ENCODE measurements at places on chromosomes 5 and 9. TPM values are rescaled to one million over a fixed set of nuclear protein-coding genes. Genes with fewer than 3 reads are reported as not detected.

RASGEF1C gene
- 0.49 TPM for total RNA-seq

DNA sequence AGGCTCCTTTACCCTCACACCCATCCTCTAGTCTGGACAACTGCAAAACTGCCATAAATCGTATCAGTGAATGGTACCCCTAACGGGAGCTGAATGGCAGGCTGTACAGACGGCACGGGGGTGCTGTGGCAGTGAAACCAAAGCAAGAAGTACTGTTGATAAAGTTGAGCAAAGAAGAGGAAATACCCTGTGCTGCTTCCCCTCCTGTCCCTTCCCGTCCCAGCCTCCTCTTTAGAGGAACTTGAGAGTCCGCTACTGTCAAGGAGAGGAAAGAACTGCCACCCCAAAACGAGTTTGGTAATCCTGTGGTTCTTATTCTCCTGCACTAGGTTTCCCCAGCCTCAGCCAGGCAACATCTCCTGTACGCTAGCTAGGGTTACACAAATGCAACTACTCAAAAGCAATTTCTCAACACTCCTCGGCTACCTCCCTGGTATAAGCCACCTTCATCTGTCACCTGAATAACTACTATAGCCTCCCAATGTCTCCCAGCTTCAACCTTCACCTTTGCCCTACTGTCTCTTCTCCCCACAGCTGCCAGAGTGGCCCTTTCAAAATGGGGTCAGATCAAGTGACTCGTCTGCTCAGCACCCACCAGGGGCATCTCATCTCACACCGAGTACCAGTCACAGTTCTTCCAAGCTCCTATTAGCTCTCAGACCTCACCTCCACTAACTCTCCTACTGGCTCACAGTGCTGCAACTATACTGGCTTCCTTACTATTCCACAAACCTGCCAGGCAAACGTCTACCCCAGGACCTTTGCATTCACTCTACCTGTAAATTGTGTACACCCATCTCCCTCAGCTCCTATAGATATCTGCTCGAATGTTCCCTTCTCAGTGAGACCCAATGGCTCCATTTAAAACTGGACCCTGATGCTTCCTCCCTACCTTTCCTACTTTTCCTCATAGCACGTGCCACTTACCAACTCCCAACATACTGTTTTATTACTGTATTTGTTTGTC, 4.1 kb downstream of the GLRX start:
- no peak for DNase-seq

TCF7 gene
- 2.8 TPM for total RNA-seq

- no peak for DNase-seq
Observed at GRCh38 chr5:126066836-126067235, 356.4 kb upstream of the GRAMD2B start.

DNA sequence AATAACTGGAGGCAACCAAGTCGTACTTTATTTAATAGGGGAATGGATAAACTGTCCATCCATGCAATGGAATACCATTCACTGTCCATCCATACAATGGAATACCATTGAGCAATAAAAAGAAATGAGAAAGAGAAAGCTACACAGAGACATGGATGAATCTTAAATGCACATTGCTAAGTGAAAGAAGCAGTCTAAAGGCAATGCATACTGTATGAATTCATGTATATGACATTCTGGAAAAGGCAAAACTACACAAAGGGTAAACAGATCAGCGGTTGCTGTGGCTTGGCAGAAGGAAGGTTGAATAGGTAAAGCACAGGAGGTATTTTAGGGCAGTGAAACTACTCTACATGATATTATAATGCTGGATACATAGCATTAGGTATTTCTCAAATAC, 16.2 kb downstream of the DRD1 start:
- DNase-seq = no peak

DNA sequence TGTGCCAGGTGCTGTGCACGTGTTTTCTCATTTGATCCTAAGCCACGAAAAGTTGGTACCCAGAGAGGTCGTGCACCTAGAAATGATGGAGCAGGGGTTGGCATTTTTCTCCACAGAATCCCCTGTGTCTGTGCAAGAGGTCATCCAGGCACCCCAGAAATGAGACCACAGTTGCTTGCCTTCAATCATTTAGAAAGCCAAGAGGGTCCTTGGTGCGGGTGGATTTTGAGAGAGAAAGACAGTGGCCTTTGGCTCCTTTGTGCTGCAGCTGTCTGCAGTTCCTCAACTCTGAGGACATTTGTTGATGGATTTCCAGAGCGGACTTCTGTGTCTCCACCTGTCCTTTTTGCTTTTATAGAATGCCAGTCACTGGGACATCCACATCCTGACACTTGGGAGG, 33.8 kb upstream of the SPRY4 start:
- no peak for DNase-seq

DOCK8 gene
- 6.1 TPM for total RNA-seq

All from Right ventricle myocardium inferior (tissue), 1 donor.